HFF-Myc (cell line): ENCODE measurements at places on chromosomes 2 and 18.

GRCh38 chr2:199911877-199912161 is 726 bp downstream of the C2orf69 start:
- DNase-seq, result no peak

DNA sequence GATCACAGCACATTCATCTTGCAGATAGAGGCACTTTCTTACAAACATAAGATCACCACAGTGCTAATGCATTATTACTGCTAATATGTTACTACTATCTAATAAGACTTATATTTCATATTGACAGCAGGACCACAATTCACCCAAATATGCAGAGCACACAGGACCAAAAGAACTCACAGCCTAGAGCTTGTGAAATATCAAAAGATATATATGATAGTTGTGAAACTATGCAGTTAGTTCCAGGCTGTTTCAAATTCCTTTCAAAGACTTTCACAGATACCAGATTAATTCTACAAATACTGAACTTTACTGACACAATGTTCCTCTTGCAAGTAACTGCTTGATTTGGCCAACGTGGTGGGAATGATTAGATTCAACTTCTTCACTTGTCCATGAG is 23.0 kb downstream of the FBXO15 start:
- no peak for DNase-seq

DNA sequence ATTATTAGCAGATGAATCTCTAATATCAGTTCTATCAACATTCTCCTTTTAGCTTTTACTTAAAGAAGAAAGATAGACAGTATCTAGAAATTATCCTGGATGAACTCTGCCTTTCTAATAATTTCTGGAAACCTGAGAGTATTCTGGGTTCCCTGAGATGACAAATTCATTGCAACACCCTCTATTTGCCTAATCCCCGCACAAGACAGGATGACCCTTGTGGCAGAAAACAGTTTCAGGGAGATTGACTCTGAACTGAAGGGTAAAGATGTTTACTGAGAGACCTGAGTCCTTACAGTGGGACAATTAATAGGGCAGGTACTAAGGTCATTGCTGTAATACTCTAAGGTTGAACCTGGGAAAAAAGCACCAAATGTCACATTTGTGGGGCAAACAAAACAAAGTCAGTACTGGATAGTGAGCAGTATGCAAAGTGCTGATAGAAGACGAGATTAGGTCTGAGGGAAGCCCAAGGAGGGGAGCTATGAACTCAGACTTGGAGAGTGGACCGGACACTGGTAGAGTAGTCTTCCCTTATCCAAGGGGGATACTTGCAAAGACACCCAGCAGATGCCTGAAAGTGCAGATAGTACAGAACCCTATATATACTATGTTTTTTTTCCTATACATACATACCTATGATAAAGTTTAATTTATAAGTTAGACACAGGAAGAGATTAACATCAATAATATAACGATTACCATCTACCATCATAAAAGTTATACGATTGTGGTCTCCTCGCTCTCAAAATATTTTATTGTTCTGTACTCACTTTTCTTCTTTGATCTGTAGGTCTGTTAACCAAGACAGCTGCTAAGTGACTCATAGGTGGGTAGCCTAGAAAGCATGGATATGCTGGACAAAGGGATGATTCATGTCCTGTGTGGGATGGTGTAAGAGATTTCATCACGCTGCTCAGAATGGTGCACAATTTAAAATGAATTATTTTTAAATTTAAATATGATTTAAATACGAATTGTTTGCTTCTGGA is 148.3 kb upstream of the KLHL14 start:
- peak; percentile 19 for DNase-seq

DNA sequence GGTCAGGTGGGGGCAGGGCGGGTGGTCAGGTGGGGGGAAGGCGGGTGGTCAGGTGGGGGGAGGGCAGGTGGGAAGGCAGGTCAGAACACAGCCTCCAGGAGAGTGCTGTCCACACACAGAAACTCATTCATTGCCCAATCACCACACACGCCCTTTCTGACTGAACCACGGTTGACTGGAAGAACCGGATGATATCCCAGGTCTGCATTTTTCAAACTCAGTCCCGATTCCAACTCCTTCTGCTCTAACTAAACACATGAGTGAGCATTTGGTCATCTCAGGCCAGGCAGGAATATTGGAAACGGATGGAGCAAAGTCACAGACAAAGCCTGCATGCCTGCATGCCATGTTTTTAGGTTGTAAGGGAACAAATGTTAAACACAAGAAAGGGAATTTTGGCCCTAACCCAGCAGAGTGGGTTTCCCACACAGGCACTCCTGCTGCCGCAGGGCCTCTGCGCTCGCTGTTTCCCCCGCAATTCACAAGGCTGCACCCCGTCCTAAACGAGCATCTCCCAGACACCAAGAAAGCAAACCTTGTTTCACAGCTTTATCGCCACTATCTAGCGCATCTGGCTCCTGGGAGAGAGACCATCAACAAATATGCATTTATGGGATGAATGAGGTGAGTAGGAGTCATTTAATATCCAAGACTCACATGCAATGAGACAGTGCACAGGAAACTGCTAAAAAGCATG is 100.1 kb downstream of the ZNF516 start:
- no peak for DNase-seq

DNA sequence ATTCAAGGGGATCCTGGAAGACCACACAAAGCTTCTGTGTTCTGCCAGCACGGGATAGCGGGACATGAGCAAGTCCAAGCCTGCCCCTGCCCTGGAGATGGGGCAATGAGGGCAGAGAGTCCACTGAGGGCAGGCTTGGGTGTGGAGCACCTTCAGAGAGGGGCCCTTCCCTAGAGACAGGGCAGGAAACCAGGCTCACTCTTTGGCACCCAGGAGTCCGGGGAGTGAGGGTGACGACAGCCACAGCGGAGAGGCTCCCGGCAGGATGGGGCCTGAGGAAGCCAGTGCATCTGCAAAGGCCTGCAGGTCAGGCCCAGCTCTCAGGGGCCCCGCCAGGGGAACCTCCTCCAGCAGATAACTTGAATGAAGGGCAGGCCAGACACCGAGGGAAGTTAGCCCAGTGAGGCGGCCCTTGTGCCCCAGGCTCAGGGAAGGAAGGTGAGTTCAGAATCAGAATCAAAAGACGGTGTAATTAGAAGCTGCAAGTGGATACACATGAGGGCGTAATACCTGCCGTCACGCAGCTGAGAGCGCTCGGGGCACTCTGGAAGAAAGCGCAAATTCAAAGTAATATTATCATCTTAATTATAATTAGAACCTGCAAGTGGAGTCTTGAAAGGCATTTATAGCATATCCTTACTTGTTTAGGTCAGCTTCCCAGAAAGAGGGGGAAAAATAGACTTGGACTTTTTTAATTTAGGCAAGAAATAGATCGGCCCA is 142.6 kb upstream of the LGALSL start:
- no peak for DNase-seq
